ENCODE measurements at places on chromosomes 4 and X.

DNA sequence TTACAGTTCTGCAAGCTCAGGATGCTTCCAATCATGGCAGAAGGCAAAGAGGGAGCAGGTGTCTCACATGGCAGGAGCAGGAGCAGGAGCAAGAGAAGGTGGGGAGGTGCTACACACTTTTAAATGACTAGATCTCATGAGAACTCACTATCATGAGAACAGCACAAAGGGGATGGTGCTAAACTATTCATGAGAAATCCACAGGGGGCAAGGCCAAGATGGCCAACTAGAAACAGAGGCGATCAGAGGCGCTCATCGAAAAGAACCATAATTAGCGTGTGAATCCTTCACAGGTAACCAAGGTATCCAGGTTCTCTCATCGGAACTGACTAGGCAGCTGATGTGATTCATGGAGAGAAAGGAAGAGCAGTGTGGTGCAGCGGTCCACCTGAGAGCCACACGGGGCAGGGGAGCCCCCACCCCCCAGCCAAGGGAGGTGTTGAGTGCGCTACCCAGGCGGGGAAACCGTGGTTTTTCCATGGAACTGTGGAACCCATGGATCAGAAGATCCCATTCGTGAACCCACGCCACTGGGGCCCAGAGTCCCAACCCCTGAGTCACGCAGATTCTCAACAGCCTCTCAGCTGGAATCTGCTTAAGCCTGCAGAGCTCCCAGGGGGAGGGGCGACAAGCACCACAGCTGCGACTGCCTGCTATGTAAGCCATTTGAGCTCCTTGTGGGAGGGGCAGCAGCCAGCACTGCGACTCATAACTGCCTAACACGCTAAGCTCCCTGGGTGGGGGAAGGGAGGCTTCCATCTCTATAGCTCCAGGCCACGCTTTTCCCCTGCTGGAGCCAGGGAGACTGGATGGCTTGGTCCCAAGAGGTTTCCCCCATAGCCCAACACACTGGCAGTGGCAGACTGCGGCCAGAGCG, 46.7 kb downstream of the FGF16 start:
- no peak for DNase-seq

DNA sequence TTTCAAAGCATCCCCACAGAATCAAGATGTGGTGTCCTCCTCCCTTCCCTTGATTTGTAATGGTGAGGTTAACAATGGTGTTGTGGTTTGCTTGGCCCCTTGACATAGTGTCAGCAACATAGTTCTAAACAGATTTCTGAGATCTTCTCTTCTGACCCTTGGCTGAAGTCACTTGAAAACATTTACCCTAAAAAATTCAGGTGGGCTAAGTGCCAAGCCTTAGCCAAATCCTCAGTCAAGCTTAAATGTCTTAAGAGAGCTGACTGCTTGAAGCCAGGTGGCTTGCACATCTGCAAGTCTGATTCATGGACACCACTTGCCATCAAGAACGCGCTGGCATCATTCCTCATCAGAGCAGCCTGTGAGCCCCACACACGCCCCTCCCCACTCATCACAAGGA, 173.2 kb downstream of the MGST2 start:
- DNase-seq: no peak

GRCh38 chr4:152364383-152364782, 171.5 kb downstream of the FBXW7 start:
- no peak for DNase-seq

DNA sequence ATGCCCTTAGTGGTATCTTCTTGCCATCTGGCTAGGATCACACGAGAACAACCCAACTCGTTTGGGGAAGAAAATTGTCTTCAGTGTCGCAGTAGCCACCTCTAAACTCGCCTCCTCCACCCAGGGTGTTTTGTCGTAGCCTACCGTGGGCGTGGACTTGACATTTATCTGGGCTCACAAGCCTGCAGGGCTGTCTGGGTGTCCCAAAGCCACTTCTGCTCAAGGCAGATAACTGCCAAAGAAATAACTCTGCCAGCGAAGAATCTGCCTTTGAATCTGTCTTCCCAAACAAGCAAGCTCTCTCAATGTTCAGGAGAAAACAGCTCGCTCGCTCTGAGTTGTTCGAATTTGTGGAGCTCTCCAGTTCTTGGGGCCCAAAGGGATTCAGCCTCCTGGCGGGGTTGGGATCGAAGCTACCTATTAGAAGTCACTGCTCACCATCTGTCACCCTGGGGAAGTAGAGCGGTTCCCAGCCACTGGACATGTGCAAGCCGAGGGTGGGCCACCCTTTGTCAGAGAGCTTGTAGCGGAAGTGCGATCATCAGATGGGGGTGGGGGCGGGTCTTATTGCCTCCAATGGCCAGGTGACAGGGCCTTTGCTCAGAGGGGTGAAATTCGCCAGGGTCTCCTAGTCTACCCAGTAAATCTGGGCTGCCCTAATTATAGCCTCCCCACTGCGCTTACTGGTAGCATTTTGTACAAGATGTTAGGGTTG, 14.8 kb downstream of the BLOC1S4 start:
- DNase-seq: peak; percentile 56

- peak; percentile 59 for DNase-seq
Measured at GRCh38 chr4:179867300-179867878, 2375.8 kb upstream of the TENM3 start.

GRCh38 chr4:184808713-184809050, 17.1 kb downstream of the ACSL1 start:
- DNase-seq: no peak

GRCh38 chrX:84170931-84171330, 17.1 kb downstream of the RPS6KA6 start:
- no peak for DNase-seq

- no peak for DNase-seq
Measured at GRCh38 chrX:73850124-73851013, 287.4 kb downstream of the CHIC1 start.

GRCh38 chrX:71650333-71650969, 16.9 kb upstream of the LOC101059915 start:
- no peak for DNase-seq

DNA sequence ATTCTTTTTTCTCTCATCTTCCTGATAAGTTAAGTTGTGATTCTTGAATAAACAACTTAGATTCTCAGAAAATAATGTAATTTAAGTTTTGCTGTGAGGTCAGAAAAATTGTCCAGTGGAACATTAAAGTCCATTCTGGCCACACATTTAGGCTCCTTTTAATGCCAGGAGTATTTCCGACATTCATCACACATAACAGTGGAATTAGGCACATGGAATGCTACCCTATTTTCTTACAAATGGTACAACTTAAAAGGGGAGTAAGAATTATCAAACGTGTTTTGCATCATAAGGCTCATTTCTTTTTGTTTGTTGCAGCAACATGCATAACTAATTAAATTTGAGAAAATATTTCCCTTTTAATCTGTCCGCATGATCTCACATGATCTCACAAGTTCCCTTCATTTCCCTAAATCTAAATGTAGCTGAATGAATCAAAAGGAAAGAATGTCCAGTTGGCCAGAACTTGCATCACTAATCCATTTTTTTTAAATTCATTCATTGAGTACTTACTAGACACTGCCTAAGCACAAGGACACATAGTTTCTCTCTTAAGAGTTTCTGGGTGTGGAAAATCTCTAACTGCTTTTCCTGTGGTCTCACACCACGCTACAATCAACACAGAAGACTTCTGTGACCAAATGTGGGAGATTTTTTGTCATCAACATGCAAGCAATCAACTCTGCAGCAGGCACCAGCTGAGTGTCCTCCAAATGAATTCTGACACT, 22.0 kb downstream of the SPARCL1 start:
- DNase-seq: no peak

- no peak for DNase-seq
Measured at GRCh38 chrX:20399728-20400414, 133.2 kb upstream of the RPS6KA3 start.

DNA sequence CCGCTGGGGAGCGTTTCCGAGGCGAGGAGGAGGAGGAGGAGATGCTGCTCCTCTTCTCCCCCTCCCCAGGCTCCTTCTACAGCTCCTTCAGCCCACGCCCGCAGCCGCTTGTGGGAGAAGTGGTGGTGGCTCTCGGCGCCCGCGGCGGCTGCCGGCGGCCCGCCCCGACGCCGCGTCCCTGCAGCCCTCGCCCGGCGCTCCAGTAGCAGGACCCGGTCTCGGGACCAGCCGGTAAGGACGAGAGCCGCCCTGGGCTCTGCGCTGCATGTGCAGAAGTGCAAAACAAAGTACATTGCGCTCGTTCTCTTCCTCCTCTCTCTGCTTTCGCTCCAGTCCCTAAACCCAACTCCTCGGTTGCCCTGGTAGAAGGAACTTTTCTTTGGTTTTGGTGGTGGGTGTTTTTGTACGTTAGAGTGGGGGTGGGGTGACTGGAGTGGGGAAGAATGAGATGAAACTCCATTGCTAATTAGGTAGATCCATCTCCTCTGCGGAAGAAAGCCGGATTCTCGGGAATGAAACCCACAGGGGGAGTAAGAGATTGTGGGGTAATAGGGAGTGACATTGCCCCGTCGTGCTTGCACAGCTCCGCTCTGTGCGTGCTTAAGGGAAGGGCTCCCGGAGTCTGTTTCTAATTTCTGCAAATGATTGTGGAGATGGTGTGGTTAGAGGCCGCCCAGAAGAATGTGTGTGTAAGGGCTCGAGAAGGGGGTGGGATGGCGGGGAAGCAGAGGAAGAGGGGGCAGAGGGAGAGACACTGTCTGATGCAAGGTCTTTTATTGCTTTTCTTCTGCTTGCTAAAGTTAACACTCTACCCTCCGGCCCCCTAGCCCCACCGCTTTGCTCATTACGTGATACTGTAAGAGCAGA, 677 bp downstream of the PTPN13 start:
- DNase-seq: no peak

DNA sequence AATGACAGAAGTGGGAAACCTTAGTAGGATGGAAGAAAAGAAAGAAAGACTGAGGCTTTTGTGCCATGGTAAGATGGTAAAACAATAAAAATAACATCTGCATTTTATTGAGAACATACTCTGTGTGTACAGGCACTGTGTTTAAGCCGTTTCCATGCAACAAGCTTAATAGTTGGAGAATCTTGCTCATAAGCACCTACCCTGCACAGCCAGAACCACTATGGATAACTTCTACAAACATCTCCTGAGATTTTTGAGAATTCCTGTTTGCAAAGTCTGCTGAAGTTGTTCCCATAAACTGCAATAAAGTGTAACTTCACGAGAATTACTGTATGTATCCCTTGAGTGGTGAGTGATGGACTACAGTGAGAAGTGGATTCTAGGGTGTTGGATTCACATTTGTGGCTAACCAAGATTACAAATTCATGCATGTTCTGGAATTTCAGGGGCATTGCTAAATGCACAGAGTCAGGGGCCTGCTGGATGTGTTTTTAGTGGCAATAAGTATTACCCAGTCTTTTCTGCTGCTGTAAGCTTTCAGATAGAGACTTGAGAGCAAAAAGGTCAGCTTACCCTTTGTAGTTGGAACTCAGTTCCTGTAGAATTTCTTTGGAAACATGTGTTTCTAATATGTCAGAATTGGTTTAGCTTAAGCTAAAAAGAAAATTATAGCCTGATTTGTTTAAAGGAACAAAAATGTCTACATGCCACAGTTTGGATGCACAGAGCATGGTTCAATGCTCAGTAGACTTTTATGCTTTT, 132.5 kb downstream of the AFF1 start:
- no peak for DNase-seq

DNA sequence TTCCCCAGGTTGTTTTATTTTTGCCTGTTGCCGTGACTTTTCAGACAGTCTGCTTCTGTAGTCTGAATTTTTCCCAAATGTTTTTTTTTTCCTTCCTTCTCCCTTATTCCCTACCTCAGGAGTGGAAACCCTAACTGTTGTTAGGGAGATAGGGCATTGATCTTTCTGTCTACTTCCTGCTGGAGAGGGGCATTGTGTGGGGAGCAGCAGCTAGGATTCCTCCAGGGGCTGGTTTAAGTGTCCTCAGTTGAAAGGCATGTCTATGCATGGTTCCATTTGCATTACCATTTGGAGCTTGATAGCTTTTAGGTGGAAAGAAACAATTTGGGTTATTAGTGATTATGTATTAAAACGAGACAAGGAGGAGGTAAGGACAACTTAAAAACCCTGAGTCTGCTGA, 383.9 kb downstream of the DCAF12L2 start:
- DNase-seq: no peak

- no peak for DNase-seq
Measured at GRCh38 chrX:97309487-97310116, 425.9 kb downstream of the RPA4 start.

DNA sequence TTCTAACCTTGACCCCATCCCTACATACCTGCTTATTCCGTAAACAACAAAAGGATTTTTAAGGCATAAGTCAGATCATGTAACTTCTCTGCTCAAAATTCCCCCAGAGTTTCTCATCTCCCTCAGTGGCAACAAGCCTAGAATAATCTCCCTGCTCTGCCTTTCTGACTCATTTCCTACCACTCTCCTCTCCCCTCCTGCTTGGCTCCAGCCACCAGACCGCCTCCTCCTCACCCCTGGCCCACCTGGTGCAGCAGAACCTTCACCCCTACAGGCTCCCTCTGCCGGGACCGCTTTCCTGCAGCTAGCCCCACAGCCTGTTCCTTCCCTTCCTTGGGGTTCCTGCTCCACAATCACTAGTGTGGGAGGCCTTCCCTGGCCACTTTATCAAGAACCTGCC, 32.1 kb downstream of the TSPAN5 start:
- DNase-seq: no peak

- DNase-seq: no peak
Measured at GRCh38 chrX:7266288-7266687, 118.3 kb upstream of the PUDP start.

DNA sequence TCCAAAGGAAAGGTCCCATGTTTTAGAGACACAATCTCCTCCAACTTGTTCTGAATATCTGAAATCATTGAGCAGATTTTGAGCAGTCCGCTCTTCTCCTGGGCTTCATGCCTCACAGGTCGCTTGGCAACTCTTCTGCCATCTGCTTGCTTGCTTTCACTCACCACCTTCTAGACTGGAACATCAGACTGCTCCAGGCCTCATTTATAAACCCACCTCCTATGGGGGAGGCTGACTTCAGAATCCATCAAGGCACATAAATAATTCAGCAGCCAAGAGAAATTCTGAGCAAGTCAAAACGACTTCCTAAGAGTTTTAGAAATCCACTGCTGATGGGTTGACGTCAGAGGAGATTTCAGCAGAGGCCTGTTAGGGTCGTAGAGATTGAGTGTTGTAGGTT, 64.1 kb downstream of the FAM184B start:
- DNase-seq: no peak
